ENCODE measurements at places on chromosomes 6 and 20.

DNA sequence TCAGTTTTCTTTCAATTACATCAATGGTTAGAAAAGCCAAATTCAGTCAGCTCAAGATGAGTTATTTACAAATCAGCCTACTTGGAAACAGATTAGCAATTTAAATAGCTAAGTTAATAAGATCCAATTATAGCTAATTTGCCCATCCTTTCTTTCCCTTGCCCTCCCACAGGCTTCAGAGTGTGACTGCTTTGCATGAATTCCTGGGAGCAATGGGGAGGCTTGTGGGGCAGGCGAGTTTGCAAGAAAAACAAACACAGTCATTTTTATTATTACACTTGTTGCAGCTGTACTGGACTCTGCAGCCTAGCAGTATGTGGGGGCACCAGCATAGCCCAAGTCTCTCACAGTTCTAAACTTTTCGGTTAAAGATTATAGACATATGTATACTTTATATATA is 219.0 kb downstream of the NKAIN2 start:
- no peak for DNase-seq

DNA sequence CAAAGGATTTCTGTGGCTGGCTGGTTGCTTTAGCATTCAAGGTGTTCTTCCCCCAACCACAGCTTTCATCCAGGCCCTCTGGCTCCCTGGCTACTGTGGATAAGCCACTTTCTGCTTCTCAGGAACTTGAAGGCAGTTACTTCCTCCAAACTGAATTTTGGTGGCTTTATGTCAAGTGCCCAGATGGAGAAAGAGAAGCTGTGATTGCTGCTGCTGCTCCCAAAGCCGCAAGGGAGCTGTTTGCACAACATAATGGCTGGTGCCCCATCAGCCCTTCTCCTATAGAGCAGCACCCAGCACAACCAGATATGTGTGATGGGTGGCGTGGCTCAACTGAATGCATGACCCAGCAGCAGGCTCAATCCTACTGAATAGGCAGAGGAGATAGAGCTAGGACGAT is 465.2 kb downstream of the MAFB start:
- DNase-seq, result no peak

DNA sequence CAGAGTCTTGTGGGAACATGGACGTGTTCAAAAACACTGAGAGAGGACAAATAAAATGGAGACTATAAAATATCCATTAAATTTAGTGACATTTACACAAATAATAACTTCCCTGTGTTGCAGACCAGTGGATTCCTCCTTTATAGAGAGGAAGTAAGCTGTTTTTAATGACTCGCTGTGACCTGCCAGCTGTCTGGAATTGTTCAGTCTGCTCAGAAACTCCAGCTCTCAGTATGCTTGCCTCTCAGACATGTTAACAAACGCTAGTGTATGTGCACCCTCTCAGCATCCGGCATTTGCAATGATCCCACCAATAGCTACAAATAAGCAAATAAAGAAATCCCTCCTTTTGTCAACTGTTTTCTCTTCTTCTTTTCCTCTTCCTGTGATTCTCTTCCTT is 158.0 kb upstream of the TCF21 start:
- DNase-seq, result no peak

DNA sequence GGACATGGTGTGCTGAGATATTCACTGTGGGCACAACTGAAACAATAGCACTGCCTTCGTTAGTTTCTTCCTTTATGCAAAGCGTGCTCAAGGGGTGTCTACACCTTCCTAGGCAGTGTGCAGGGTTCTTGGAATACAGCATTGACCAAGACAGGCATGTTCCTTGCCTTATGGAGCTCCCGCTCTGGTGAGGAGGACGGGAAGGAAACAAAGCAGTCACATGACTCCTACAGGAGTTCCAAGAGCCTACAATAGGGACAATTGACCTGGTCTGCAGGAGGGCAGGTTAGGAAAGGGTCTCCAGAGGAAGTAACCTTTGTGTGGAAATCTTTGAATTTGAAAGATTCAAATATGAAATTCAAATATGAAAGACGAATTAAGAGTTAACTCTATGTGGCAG is 25.8 kb upstream of the SIRPB2 start:
- no peak for DNase-seq

- no peak for DNase-seq
Observed at GRCh38 chr20:17960927-17961586, 7.5 kb downstream of the SNX5 start.
